ENCODE measurements at places on chromosomes 6 and 20. TPM values are rescaled to one million over a fixed set of nuclear protein-coding genes. Genes with fewer than 3 reads are reported as not detected.

Gene GFOD1
- total RNA-seq: 0.68 TPM

Gene RBBP8NL
- 8.7 TPM for total RNA-seq

Gene SAMD10
- 14.4 TPM for total RNA-seq

DNA sequence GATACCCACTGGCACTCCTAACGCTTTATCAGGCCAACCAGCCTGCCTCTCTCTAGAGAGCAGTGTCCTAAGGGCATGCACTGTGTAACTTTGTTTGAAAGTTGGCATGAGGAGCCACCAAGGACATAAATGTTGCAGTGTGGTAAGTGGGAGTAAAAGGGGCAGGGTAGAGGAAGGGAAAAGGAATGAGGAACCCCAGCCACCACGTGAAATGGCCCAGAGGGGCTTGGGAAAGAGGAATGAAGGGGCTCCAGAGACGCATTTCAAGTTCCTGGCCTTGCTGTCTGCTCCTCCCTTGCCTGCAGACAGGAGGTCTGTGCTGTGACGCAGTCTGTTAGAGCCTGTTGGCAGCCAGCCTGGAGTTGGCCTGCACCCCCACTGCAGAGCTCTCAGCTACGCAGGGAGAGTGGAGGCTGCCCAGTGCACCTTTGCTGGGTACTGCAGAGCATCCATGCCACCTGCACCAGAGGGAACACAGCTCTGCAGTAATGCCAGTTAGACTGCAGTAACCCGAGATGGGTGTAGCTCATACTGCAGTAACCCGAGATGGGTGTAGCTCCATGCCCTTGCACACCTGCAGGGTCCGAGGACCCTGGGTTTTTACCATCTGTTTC lies 86.8 kb upstream of the SNAP25 start:
- DNase-seq: no peak
- H3K27ac ChIP-seq: no peak overlapping the region
- peaks cover 10% of the 10 kb centered on the region for H3K27me3 ChIP-seq
- no peaks in the 10 kb centered on the region for H3K36me3 ChIP-seq

- peaks cover 43% of the 10 kb centered on the region for H3K4me1 ChIP-seq
- H3K4me3 ChIP-seq: no peak overlapping the region
- no peaks in the 10 kb centered on the region for H3K36me3 ChIP-seq
Observed at GRCh38 chr6:79301290-79301689, 66.8 kb upstream of the HMGN3 start.

GRCh38 chr6:132041706-132042105 lies 90.5 kb upstream of the CCN2 start:
- no peak for DNase-seq
- H3K27ac ChIP-seq: no peak overlapping the region
- no peaks in the 10 kb centered on the region for H3K27me3 ChIP-seq
- H3K4me3 ChIP-seq: no peak overlapping the region
- no peaks in the 10 kb centered on the region for H3K4me1 ChIP-seq

DNA sequence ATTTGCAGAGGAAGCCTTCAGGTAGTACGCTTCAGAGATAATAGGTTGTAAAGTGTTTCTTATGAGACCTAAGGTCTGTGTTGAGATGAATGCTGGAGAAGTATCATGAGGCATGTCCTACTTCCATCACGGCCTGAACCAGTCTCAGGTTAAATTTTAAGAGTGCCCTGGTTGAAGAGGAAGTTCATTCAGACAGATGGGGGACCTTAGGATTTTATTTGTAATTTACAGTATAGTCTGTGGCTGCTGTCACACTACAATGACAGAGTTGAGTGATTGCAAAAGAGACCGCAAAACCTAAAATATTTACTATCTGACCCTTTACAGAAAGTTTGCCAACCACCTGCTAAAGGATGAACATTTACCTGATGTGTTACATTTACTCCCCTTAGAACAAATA lies 70.9 kb downstream of the UST start:
- no peaks in the 10 kb centered on the region for H3K4me1 ChIP-seq
- DNase-seq: no peak
- no peak overlapping the region for H3K4me3 ChIP-seq
- no peaks in the 10 kb centered on the region for H3K36me3 ChIP-seq
- H3K27ac ChIP-seq: no peak overlapping the region

DNA sequence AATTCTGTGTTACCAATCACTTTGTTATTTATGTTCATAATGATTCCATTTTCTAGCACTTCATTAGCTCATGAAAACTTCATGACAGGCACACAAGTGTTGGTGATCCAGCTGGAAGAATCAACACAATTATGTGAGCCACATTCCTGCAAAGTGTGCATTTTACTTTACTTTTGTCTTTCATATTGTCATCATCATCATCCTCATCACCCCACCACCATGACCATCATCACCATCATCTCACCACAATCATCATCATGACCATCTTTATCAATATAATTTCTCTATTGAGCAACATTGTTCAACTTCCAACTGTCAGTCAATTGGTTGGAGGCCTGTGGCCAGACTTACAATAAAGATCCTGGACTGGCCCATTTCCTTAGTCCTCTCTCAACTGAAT lies 159.4 kb upstream of the PRSS16 start:
- no peak for DNase-seq
- H3K27ac ChIP-seq: no peak overlapping the region
- H3K4me3 ChIP-seq: no peak overlapping the region
- H3K36me3 ChIP-seq: no peaks in the 10 kb centered on the region
- H3K27me3 ChIP-seq: no peaks in the 10 kb centered on the region

DNA sequence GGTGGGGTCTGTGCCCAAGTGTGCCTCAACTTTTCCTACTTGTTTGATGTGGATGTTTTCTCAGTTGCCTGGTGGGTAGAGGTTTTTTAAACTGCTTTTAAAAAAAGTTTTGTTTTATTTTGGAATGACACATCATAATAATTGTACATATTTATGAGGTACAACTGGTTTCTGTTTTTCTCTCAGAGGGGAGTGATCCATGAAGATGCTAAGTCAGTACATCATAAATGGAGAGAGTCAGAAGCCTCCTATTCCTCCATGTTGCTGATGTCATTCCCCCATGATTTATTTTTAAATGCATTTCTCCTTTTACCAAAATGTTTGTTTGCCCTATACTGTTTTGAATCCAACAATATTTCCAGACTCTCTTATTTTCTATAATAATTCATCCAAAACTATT lies 77.3 kb upstream of the CLVS2 start:
- H3K27ac ChIP-seq: no peak overlapping the region
- no peaks in the 10 kb centered on the region for H3K27me3 ChIP-seq
- H3K36me3 ChIP-seq: no peaks in the 10 kb centered on the region

GRCh38 chr20:19232997-19233794 lies 20.8 kb downstream of the SLC24A3 start:
- H3K27me3 ChIP-seq: peaks cover 47% of the 10 kb centered on the region
- no peaks in the 10 kb centered on the region for H3K4me1 ChIP-seq
- H3K4me3 ChIP-seq: no peak overlapping the region
- no peak overlapping the region for H3K27ac ChIP-seq
- H3K36me3 ChIP-seq: no peaks in the 10 kb centered on the region

- H3K36me3 ChIP-seq: no peaks in the 10 kb centered on the region
- no peaks in the 10 kb centered on the region for H3K4me1 ChIP-seq
- no peaks in the 10 kb centered on the region for H3K27me3 ChIP-seq
- DNase-seq: no peak
- no peak overlapping the region for H3K4me3 ChIP-seq
Observed at GRCh38 chr6:9112544-9112943, 677.2 kb upstream of the SLC35B3 start.

DNA sequence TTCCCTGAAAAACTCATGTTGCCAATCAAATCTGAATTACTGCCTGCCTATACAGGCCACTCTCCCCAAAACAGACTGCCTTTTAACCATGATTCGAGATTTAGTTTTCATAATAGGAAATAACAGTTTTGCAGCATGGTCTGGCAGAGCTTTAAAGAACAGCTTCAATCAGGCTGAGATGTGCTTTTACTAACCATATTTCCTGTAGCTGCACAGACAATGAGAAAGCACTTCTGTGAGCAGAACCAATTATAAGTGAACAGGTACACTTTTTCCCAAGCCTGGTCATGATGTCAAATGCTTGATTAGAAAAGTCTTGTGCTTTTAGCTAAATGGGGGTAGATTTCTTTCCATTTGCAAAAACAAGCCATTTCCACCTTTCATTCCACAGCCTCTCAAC lies 108.2 kb downstream of the THEMIS start:
- H3K4me3 ChIP-seq: no peak overlapping the region
- H3K27ac ChIP-seq: no peak overlapping the region
- no peaks in the 10 kb centered on the region for H3K27me3 ChIP-seq
- no peak for DNase-seq
- H3K4me1 ChIP-seq: no peaks in the 10 kb centered on the region

DNA sequence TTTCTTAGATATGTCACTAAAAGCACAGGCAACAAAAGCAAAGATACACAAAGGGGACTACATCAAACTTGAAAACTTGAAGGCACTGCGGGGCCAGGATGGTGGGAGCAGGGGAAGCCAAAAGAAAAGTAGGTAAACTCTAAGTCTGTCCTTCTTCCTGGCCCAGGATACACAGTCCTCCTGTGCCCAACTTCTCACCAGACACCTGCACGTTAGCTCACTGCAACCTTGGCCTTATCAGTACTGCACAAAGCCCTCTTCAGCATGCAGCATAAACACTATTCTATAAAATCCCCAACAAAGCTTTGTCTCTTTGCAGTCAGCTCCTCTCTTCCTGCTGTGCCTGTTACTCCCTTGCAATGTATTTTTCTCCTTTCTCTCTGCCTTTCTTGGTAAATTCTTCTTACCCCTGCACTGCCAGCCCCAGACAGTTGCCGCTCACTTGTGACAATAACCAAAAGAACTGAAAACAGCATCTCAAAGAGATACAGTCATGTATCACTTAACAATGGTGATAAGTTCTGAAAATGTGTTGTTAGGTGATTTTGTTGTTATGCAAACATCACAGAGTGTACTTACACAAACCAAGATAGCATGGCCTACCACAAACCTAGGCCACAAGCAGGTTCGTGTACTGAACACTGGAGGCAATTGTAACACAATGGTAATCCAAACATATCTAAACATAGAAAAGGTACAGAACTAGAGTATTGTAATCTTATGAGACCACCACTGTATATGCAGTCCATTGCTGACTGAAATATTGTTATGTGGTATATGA lies 51.2 kb downstream of the NINL start:
- H3K4me1 ChIP-seq: 0 out of 2 replicates have a peak, but pooled peaks cover 5% of the 10 kb centered on the region
- H3K36me3 ChIP-seq: no peaks in the 10 kb centered on the region
- DNase-seq: no peak
- no peaks in the 10 kb centered on the region for H3K27me3 ChIP-seq
- no peak overlapping the region for H3K27ac ChIP-seq

DNA sequence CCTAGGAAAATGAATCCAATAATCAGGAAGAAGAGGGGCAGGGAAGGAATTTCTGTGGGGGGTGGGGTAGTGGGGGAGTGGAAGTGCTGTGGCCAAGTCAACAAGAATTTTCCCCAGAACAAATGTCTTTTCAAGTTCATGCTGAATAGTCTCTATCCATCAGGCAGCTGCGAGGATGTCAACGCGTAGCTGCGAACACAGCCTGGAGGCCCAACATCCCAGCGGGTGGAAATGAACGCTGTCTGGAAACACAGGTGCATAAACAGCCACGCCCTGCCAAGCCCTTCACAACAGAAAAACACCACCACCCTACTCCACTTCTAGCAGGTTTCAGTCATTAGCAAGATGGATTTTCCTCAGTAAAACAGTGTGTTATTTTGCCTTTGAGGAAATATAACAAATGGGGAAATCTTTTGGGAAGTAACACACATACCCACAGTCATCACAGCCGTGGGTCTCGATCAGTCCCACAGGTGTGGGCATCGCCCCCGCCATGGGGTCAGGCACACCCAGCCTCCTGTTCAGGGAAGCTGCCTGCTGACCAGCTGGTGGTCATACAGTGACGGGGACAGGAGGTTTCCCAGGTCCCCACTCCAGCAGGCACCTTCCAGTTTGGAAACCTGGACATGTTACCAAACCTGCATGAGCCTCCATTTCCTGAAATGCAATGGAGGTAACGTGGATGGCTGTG lies 112.1 kb upstream of the THBS2 start:
- no peak overlapping the region for H3K4me3 ChIP-seq
- H3K27me3 ChIP-seq: peaks cover 59% of the 10 kb centered on the region
- H3K4me1 ChIP-seq: no peaks in the 10 kb centered on the region
- DNase-seq: no peak
- H3K36me3 ChIP-seq: no peaks in the 10 kb centered on the region

DNA sequence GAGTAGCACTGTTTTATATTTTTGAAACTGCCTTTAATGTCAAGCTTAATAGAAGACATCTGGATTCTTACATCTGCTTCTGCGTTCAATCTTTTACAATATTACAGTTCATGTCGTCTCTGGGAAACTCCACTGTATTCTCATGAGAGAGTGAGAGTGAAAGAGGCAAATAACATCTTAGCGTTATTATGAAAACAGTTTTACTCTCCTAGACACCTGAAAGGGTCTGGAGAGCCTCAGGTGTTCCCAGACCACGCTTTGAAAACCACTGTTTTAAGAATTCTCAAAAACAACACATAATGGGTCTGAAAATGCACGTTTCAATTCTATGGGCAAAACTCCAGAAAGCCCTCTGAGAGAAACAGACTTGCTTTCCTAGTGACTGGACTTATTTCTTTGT lies 63.3 kb downstream of the ARHGAP18 start:
- no peak overlapping the region for H3K27ac ChIP-seq
- H3K4me1 ChIP-seq: peaks cover 42% of the 10 kb centered on the region
- H3K4me3 ChIP-seq: no peak overlapping the region
- no peak for DNase-seq
- no peaks in the 10 kb centered on the region for H3K27me3 ChIP-seq

DNA sequence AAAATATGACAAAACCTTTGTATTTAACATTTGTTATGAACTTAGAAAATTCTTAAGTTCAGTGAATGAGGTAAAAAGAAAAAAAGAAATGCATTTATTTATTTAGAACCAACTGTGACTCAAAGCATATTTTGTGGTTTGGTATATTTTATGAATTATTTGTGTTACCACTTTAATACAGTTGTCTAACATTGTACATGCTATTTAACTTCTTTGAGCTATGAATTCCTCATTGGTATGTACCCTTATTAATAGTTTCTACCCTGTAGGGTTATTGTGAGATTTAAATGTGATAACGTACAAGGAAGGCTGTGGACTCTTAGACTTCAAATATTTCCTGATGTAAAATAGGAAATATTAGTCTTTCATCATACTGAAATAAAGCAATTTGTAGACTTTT lies 162.6 kb downstream of the MMUT start:
- H3K36me3 ChIP-seq: no peaks in the 10 kb centered on the region
- no peaks in the 10 kb centered on the region for H3K27me3 ChIP-seq

GRCh38 chr20:8121666-8122065 lies 10.4 kb upstream of the PLCB1 start:
- DNase-seq: peak; percentile 55
- H3K36me3 ChIP-seq: no peaks in the 10 kb centered on the region
- H3K4me1 ChIP-seq: peaks cover 5% of the 10 kb centered on the region
- no peaks in the 10 kb centered on the region for H3K27me3 ChIP-seq
- H3K27ac ChIP-seq: no peak overlapping the region
- H3K4me3 ChIP-seq: no peak overlapping the region

DNA sequence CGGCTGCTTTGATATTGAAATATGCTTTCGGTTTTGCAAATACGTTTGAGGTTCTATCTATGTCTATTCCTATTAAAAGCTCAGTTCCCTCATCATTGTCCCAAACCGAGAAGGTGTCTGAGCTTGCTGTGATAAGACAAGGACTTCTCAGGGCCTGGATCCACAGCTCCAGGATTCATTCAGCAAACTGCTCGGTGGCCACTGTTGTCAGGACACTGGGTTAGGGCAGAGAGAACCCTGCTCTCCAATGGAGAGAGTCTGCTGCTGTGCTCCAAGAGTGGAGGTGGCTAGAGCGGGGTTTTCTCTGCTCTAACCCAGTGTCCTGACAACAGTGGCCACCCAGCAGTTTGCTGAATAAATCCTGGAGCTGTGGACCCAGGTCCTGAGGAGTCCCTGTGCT lies 198.5 kb downstream of the CDH4 start:
- no peak for DNase-seq
- no peak overlapping the region for H3K4me3 ChIP-seq
- no peaks in the 10 kb centered on the region for H3K4me1 ChIP-seq
- H3K36me3 ChIP-seq: no peaks in the 10 kb centered on the region
- H3K27ac ChIP-seq: no peak overlapping the region
